A549 treated with CORT108297 at 1 μM for 4 hours (cell line): ENCODE measurements at places on chromosomes 11 and 22. TPM values are rescaled to one million over a fixed set of nuclear protein-coding genes. Genes with fewer than 3 reads are reported as not detected.

The GGTLC3 gene
- total RNA-seq: not detected in 5 replicates

The OR51B2 gene
- total RNA-seq: not detected in 5 replicates

The FAM180B gene
- not detected in 5 replicates for total RNA-seq

The CSF2RB gene
- not detected in 5 replicates for total RNA-seq

The BEST1 gene
- total RNA-seq: 1.5 to 2.5 TPM (median 2.0 TPM) in 5 replicates
